ENCODE measurements at places on chromosomes 2 and 18.

DNA sequence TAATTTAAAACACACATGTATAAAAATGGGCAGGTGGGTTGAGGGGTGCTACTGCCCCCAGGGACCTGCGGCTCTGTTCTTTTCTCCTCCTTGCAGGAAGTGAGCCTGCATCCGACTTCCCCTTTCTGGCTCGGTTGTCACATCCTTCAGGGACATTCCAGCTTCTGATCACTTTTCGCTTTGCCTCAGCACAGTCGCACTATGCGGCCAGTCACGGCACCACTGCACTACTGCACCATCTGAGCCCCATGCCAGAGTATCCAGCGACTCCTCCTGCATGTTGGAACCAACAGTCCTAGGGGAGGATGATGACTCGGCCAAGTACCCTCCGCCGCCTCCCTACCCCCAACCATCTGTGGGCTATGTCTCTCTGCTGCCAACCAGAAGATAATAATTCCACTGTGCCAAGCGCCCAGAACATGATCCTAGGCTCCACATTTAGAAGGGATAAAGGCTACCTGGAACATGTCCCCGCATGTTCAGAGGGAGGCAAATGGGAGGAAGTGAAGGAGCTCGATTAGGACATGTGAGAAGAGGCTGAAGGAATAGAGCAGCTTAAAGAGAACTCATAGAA, 17.6 kb downstream of the CDC42EP3 start:
- peak; percentile 42 for DNase-seq

GRCh38 chr2:219495531-219496122, 3.1 kb upstream of the GMPPA start:
- DNase-seq = peak; percentile 77

DNA sequence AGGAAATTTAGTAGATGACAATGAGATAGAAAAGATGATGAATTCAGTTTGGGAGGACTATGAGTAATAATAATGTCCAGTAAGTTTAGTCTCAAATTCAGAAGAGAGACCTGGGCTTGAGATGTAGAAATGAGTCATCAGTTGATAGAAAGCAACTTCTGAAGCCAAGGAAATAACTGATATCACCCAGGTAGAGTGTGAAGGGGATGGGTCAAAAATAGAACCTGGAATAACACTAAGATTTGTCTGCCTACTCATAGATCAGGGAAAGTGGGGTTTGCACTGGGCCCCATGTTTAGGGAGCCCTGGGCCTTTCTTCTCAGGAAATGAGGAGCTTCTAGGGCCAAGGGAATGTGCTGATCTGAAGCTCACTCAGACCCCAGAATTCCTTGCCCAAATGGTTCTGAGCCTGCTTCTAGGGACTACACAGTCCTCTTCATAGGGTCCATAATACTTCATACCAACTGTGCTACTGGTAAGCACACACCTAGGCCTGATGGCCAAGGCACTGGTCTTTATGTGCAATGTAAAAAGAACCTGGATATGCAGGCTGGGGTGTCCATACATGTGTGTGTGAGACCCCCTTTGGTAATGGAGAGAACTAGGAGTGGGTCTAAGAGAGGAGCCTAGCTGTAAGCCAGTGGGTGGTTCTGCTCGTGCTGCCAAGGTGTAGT, 141.2 kb downstream of the IKZF2 start:
- no peak for DNase-seq

DNA sequence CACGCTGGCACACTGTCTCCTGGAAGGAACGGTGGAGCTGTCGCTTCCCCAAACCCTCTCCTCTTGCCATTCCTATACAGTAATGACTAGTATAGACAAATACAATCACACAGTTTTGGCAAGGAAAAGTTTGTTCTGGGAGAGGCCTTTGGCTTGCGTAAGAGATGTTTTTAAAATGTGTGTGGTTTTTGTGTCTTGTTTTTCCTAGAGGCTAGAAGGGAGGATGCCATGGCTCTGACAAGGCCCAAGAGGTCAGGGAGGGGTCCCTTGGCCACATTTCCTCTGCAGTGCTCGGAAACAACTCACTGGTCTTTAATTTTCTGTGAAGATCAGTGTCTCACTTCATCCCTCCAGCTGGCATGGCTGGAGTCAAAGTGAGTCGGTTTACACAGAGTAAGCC, 195.9 kb downstream of the SH3RF3 start:
- DNase-seq = peak; percentile 72

- no peak for DNase-seq
Observed at GRCh38 chr2:172817411-172817810, 81.8 kb downstream of the RAPGEF4 start.

DNA sequence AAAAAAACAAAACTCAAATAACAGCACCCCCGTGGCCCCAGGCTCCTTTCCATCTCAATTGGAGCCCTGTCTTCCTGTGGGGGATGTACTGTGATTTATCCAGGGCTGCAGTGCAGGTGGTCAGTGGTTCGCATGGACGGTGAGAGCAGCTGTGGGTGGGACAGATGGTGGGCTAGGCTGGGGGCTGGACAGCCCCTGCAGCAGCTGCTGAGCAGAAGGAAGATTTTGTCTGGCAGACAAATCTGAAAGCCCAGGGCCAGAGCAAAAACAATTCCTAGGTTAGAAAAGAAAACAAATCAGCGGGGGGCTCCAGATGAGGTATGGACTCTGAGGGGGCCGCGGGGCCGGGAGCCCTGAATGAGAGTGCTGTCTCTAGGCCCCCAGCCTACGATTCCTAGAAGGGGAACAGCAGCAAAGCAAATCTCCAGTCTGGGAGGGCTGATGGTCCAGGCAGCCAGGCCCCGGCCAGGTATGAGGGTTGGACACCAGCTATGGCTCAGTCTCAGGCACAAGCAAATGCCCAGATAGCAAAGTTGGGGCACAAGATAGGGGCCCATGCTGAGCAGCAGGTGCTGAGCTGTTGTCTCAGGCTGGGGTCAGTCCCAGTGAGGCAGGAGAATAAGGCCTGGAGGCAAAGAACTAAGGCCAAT, 45.4 kb downstream of the SOWAHC start:
- DNase-seq = no peak

DNA sequence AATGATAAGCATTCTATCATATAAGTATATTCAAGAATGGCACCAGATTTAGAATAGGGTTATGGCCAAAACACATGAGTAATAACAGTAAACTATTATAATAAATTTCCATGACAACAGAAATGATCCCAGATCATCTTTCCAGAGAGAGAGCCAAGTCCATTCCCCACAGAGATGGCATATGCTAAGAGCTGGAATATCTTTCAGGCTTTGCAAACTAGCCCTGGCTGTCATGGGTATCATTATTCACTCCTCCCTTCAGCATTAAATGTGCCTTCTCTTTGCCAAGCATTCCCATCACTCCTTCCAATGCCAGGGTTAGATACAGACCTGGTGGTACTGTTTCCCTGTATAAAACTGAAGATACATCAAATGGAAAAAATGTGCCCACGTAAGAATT, 10.9 kb downstream of the FEZ2 start:
- DNase-seq = peak; percentile 43

GRCh38 chr18:15165048-15165447, 417.1 kb downstream of the ANKRD30B start:
- DNase-seq = no peak

Data from muscle of back (tissue), 13 donors.